ENCODE measurements at places on chromosomes 3 and 15.

GRCh38 chr15:31268911-31269784, 57.5 kb upstream of the KLF13 start:
- no peak for DNase-seq

DNA sequence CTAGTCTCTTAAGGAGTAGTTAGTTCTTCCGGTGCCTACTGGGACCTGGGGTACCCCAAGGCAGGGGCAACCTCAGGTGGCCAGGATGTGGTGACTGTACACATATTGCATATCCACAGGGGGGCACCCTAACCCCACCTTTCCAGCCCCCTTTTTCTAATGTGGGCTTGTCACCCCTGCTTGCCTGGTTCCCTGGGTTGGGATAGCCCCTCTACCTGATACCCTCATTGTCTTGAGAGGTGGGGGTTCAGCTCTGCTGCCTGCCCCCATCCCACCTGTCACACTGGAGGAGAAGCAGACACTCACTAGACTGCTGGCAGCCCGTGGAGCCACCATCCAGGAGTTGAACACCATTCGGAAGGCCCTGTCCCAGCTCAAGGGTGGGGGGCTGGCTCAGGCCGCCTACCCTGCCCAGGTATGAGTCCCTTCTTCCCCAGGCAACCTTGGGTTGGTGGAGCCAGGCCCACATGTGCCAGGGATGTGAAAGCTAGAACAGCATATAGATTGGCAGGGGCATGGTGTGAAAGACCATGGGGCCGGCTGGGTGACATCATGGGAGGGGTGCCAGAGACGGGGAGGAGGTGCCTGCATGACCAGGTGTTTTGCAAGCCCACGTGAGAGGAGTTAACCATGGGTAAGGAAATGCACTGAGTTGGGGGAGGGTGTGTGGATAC, 4.0 kb downstream of the GLYCTK start:
- no peak for DNase-seq

DNA sequence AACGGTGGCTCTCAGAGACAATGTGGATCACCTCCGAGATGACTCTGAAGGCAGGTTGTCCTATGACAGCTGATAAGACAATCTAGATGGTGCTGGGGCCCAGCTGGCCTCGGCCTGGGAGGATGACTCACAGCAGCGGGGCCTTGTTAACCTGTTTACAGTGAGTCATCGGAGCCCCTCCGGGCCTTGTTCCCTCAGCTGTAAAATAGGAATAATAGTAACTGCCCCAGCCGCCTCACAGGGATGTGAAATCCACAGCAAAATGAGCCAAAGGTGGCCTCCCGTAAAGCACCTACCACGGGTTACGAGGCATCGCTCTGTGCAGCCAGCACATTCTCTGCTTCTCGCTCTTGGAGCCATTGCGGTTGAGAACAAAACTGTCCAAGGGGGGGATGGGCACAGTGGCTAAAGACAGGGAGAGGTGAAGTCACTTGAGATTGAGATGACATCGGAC, 88.6 kb upstream of the RASGRF1 start:
- DNase-seq = no peak

GRCh38 chr3:148648685-148649352, 48.9 kb upstream of the AGTR1 start:
- no peak for DNase-seq

DNA sequence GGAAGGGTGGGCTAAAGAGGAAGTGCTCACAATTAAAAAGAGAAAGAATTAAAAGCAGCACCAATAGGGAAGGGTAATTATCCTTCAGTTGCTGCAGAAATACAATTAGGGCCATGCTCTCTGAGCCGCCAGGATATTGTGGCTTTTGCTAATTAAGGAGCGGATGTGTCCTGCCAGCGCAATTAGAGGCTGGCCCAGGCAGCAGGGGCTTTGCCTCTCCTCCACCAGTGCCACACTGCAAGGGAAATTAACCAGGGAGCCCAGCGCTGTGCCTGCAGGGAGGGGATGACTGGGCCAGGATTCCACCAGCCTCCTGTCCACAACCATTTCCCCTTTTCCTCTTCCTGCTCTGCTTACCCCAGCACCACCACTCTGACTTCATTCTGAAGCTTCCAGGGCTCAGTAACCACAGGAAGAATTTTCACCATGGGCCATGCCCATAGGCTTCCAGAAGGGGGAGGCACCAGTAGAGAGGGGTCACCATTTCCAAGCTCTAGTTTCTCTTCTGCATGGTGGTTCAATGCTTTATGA, 10.4 kb upstream of the AEN start:
- DNase-seq = no peak

- no peak for DNase-seq
Observed at GRCh38 chr3:189902230-189903186, 218.2 kb downstream of the P3H2 start.

DNA sequence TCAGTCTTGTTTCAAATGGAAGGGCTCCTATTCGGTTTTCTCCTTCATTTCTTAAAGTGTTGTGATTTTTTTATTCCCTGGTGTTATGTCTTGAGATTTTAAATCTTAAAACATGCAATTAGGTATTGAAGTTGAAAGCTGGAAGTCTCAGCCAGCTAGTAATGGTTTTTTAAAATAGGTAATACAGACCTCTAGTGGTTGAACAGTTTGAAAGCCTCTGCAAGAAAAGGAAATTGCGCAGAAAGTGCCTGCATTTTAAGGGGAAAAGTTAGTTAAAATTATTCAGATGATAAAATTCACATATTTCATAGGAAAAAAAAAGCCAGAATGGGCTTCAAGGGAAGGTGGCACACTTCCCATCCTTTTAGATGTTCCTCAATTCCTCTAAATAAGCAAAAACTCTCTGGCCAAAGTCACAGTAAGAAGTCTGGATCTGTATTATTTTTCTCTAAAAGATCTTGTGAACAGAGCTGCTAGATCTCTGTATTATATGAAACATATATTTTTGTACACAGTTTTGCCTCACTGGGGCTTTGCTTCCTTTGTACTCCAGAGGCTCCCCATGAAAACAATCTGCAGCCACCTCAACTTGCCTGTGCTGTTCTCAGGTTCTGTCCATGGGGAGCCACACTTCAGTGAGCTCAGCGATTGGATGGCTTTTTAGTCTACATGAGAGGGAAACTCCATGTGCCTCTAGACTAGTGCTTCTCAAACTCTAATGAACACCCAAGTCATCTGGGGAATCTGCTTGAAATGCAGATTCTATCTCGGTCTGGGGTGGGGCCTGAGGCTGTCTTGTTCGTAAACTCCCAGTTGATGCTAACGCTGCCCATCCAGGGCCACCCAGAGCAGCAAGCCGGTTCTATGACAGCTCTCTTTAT, 21.5 kb downstream of the AGTR1 start:
- no peak for DNase-seq

GRCh38 chr15:33198541-33198940, 4.0 kb upstream of the FMN1 start:
- DNase-seq = no peak

GRCh38 chr15:74317820-74318375, 49.5 kb downstream of the CYP11A1 start:
- DNase-seq = no peak

- DNase-seq = no peak
Observed at GRCh38 chr15:63332367-63333124, 49.1 kb downstream of the CA12 start.

- DNase-seq = no peak
Observed at GRCh38 chr15:45377609-45378148, 665 bp downstream of the GATM start.

DNA sequence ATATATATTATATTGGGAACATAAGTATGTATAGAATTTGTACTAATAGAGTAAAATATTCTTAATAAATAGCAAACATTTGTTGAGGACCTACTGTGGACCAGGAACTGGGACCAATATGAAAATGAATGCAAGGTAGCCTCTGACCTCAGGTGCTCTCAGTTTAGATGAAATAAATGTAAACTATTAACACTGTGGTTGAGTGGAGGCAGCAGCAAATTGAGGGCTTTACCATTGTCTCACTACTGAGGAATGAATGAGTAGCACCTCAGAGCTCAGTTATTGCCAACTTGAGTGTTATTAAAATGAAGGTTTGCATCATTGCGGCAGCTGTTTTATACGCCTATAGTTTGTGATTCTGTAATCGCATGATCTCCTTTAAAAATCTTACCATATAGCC, 90.9 kb upstream of the CGNL1 start:
- DNase-seq = no peak

DNA sequence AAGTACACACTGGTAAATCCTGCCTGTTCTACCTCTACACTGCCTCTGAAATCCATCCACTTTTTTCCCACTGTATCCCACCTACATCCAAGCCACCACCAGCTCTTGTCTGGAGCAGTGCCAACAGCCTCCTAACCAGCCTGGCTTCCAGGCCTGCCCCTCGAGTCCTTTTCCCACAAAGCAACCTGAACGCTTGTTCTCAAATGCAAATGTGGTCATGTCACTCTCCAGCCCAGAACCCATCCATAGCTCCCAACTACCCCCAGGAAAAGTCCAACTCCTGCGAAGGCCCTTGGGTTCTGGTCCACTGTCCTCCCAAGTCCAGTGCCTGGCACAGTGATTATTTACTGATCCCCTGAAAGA, 83.8 kb downstream of the SEMA5B start:
- no peak for DNase-seq

Data from CD4-positive, alpha-beta T cell (primary cell).